ENCODE measurements at places on chromosomes 11 and 22.

DNA sequence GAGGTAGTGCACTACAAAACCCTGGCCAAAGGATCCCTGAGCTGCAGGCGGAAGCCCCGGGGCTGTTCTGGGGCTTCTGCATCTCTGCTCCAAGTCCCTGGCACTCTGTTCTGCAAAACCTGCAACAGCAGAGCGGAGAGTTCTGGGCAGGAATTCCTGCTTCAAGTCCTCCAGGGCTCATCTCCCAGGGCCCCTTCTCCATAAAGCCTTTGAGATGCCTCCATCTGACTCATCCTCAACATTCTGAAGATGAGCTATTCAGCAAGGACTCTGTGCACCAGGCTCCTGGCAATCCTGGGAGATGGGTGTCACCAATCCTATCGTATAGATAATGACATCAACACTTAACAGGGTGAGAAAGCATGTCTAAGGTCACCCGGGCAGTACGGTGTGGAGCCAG lies 19.3 kb downstream of the SYN3 start:
- no peak for DNase-seq

DNA sequence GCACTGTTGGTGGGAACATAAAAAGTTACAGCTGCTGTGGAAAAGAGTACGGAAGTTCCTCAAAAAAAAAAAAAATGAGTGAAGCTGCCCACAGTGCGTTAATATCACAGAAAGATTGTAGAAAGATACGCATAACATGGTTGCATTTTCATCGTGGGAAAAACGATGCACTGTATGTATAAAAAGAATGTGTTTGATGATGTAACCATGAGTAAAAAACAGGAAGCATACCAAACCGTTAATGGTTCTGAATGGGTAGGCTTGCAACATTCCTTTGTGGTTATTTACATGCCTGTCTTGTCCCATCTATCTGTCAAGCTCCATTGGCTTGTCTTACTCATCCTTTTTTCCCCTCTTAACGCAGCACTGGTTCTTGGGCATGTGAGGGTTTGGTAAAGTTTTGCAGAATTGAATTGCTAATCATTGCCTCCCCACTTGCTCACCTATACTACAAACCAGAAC lies 33.8 kb upstream of the DKK3 start:
- DNase-seq: no peak

DNA sequence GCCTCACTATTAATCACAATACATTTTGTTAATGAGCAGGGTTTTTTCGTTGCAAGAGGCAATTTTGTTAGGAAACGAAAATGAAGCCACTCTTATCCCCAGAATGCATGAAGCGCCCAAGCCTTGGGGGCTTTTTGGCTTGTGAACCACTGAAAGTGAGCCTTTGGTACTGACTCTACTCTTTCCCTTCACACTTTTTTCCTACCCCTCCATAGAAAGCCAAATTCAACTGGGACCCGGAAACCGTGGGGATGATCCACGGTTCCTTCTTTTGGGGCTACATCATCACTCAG lies 4.8 kb downstream of the SLC17A6 start:
- no peak for DNase-seq

DNA sequence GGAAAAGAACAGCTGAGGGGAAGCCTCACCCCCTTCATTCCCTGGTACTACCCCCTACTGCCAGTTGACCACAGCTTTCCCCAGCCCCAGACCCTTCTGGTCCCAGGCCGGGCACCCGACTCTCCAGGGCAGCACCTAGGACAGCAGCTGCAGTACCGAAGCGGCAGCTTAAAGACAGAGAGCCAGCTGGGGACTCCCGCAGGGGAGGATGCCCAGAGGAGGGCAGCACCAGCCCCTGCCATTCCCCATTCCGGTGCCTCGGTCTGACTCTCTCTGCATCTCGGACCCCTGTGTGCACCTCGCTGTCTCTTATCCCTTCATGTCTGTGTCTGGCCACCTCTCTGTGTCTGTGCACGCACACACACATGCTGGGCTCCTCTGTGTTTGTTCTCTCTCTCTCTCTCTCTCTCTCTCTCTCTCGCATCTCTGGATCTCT lies 9.4 kb downstream of the IGSF9B start:
- DNase-seq: peak; percentile 23

- no peak for DNase-seq
These were observed 55.8 kb upstream of the THY1 start for GRCh38 chr11:119478711-119479285.

GRCh38 chr11:127376301-127376700 lies 375.7 kb upstream of the KIRREL3 start:
- DNase-seq: no peak

Data from activated CD4-positive, CD25-positive, alpha-beta regulatory T cell treated with anti-CD3 and anti-CD28 coated beads, Interleukin-2, amount 50 U/mL, for 16 hours (primary cell).